ENCODE measurements at places on chromosomes 4 and X.

DNA sequence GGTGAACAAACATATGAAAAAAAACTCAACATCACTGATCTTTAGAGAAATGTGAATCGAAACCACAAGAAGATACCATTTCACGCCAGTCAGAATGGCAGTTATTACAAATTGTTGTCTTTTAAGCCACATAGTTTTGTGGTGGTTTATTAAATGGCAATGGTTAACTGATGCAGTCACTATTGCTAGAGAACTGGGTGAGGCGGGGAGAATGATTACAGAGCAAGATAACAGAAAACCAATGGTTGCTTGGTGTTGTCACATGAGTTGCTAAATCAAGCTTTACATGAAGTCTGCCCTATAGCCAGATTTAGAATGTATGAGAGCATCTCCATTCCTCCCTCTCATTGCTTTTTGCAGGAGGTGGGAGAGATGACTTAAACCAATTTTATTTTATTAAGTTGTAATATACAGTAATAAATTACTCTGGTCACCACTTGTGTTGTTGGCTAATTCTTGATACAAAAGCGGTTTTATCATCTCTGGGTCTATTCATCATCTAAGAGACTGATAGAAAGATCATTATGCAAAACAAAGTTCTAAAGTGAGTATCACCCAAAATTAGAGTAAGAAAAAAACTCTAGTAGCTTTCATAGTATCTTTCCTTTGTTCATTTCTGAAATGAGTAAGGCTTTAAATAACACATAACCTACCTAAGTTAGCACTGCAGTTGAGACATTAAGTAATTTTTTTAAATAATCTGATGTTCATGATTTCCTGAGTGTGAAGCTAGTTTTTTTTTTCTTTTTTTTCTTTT, 859.5 kb downstream of the STIM2 start:
- no peak for DNase-seq

- no peak for DNase-seq
Measured at GRCh38 chr4:40395908-40396793, 61.0 kb downstream of the CHRNA9 start.

GRCh38 chrX:15973299-15973698, 118.7 kb upstream of the AP1S2 start:
- DNase-seq = no peak

- no peak for DNase-seq
Measured at GRCh38 chr4:88138561-88138960, 19.9 kb downstream of the ABCG2 start.

DNA sequence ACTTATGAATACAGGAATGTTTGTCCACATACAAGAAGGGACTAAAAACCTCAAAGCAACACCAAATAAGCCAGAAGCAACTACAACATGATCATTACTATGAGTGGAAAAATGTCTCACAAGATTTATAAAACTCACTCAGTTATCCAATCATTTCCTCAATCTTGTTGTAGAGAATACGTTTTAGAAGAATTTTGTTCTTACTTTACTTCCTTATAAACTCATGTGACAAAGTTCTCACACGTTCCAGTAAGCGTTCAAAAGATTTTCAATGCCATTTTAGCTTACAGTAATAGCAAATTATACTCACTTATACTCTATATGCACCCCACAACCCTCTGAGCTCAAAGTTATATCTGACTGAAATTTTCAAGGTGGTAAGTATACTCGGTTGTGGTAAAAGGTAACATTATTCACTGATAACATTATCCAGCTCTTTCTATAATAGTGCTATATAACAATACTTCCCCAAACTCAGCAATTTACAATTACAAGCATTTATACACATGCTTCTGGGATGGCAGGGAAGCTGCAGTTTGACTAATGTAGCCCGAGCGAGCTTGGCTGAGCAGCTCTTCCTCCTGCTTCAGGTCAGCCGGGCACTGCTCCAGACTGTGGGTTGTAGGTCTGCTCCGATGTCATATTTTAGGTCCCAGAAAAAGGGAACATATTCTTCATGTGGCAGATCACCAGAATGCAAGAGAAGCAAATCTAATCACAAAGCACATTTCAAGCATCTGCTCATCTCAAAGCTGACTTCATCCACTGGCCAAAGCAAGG, 226.3 kb downstream of the RCHY1 start:
- no peak for DNase-seq
